Fibroblast of the aortic adventitia (primary cell): ENCODE measurements at places on chromosomes 5 and 9.
A peak's percentile ranks its signal among the peaks of the same experiment; 100 is the strongest.

DNA sequence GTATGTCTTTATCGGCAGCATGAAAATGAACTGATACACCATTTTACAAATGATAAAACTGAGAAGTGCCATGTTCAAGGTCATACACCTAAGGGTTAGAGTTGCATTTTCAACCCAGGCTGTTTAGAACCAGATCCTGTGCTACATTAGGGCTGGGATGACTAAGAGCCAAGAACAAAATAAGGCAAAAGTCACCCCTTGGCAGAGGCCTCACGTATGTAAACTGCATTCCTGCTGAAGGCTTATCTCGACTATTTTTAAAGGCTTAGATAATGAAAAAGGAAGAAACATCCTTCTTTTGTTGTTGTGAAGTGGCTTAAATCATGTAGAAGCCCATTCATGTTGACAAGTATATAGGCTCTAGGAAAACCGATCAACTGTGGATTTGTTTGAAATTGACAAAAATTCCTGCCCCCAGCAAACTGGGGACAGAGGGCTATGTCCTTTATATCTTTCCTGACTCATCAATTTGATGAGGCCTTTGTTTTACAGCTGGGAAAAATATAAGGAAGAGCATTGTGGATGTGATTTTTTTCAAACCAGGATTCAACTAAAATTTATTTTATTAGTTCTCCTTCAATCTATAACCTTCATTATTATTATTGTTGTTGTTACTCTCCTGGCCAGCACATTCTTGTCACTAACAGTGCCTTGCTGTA lies 196.5 kb downstream of the SNX18 start:
- peak; percentile 93 for DNase-seq

DNA sequence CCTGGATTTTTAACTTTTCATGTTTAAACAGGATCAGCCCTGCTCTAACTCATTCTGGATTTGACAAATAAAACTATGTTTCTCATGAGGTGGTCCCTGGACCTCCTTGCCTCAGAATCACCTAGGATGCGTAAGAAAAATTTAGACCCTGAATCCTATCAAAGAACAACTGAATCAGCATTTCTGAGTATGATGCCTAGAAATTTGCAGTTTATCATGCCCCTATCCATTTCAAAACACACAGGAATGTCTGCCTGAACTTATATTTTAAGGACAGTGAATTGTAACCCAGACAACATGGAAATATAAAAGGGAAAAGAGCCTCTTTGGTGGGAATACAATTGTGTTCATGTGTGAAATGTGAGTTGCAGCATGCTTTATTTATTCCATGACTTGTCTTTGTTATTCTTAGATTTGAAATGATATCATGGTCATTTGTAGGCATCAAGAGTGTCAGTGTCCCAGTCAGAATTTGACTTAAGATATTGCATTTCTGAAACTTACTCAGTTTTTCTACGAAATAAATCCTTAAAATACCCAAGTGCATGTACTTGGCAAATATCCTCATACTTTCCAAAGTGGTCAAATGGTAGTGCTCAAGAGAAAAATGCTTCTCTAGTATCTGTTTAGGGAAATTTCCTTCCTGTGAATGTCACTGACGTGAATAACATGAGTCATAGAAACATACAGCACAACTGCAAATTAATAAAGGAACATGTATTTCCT lies 144.3 kb downstream of the GIN1 start:
- peak; percentile 68 for DNase-seq

DNA sequence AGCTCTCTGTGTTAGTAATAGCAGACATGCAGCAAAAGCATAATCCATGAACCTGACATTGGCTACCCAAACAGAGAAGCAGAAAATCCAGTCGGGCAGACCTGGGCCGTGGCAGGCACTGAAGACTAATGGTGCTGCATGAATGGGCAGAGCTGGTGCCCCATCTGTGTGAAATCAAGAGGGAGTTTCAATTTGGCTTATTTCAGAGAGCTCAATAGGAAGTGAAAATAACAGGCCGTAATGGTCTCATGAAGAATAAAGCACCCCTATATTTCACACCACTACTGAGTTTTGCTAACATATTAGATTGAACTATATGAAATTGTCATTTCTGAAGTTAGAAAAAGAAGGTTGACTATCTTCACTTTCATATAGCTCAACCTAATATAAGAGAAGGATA lies 149.7 kb downstream of the ENC1 start:
- no peak for DNase-seq

DNA sequence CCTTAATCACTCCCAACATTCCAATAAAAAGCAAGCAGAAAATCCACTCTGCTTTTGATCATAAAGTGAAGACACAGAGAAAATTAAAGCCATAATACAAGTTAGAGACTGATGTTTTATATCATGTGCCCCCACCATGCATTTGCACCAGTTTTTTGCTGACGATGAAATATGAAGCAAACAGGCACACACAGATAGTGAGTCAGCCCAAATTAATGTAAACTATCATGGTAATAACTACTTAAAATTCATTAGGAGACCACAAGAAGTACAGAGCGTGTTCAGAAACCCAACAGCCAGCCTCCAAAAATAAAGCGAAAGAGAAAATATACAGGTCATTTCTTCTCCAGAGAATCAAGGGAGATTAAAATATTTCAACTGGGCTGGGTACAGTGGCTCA lies 46.4 kb upstream of the KDM4C start:
- DNase-seq: peak; percentile 19

GRCh38 chr5:178545941-178546674 lies 44.1 kb downstream of the COL23A1 start:
- DNase-seq: no peak

- no peak for DNase-seq
These were observed 6.9 kb downstream of the TNFSF15 start for GRCh38 chr9:114798780-114799427.

DNA sequence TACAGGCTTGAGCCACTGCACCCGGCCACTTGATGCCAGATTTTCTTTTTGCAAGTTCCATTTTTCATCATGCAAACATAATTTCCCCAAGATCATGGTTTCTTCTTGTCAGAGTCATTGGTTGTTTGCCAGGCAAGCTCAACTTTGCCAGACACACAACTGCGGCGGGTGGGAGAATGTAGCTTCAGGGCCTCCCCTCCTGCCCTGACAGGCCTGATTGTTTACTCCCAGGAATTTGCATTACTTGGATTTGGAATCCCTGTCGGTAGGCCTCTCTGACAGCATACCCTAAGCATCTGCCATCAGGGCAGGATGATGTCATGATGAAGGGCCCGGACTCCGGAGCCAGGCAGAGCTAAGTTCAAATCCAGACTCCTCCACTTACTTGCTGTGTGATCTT lies 15.1 kb downstream of the RPS14 start:
- DNase-seq: peak; percentile 86

GRCh38 chr9:30937106-30937505 lies 1447.3 kb upstream of the ACO1 start:
- no peak for DNase-seq

- peak; percentile 68 for DNase-seq
These were observed 107.1 kb downstream of the PALM2AKAP2 start for GRCh38 chr9:109887079-109887478.

DNA sequence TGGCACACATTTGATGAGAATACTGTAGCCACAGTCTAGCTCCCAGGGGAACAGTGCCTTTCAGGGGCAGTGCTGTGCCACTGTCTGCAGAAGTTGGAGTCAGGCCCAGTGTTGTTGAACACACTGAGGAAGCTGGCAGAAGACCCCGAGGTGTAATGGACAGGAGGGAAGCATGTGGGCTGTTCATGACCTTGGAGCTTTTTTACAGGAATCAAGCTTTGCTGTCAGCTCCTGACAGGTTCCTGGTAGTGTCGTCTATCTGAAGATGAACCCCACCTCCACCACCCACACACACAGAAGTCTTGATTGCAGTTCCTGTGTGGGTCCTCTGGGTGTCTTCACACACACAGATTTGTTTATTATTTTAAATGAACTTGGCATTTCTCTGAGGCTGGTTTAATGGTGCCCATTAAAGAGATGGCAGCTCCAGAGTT lies 40.3 kb upstream of the TNFAIP8 start:
- DNase-seq: peak; percentile 14

- peak; percentile 92 for DNase-seq
These were observed 13.0 kb downstream of the CXXC5 start for GRCh38 chr5:139660923-139661814.

DNA sequence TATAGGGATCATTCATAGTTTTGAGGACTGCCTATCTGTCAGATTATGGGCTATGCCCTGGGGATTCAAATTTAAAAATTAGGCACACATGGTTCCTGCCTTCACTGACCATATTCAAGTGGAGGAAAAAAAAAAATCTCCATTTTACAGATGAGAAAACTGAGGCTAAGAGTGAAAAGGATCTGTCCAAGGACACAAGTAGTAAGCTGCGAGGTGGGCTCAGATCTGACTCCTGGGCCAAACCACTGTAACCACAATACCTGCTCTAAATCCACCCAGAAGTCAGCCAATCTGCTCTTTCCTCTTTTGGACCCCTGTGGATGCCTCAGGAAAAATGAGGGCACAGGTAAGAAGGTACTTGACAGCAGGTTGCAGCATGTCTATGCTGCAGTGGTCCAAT lies 2.8 kb upstream of the TOR1A start:
- no peak for DNase-seq

DNA sequence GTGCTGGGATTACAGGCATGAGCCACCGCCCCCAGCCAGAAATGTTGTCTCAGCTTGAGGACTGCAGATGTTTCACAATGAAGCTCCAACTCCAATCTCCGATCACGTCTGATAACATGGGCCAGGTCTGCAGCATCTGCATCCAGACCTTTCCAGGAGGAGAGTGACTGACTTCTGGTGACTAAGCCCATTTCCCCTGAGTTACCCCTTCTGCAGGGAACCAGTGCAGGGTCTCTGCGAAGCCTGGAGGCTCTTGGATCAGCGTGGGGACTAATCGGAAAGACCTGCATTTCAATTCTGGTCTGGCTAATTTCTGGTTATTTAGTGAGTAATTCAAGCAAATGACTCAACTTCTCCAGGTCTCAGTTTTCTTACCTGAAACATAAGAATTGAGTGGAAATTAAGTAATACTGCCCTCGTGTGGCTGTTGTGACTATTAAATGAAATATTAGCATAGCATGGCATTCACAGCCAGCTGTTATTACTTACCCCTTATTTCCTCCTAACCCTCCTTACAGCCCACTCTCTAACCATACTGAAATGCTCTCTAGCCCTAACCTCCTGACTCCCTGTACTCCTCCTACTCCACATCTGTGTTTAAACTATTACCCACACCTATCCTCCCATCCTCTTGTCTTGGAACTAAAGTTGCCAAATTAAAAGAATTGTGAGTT lies 2.2 kb upstream of the GNPDA1 start:
- peak; percentile 68 for DNase-seq

DNA sequence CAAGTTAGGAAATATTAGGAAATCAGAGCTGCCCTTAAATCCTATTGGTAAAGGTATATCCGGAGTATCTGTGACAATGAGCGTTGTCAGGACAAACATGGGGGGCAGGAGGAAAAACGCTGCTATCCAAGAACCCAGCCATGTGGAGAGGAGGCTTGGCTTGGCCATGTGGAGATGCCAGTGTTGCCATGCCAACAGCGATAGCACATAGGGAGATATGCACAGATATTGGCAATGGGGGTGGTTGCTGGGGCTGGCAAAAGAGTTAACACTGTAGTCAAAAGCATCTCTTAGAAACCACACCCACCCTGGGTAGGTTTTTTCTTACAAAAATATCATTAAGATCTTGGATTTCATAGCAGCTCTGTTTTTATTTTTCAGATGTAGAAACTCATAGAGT lies 106.4 kb upstream of the ASTN2 start:
- DNase-seq: no peak

GRCh38 chr5:162372256-162372655 lies 304.7 kb downstream of the GABRG2 start:
- no peak for DNase-seq

GRCh38 chr5:73797132-73797510 lies 171.1 kb downstream of the ARHGEF28 start:
- DNase-seq: peak; percentile 45

DNA sequence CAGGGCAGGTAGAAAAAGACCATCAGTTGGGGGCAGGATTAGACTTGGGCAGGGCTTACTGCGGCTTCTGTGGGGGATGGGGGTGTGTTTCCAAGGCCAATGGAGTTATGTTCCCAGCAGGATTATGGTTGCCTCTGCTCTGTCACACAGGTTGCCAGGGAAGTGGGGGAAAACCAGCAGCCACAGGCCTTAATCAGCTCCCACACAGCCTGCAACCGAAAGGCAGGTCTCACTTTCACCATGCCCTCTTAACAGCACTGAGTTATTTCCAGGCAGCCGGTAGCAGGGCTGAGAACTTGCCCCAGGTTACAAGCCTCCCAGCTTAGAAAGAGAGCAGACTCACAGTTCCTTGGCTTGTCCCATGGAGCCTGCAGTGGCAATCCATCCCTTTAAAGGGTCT lies 205.5 kb downstream of the FGF10 start:
- DNase-seq: no peak

GRCh38 chr9:133527444-133527920 lies 2.7 kb upstream of the MYMK start:
- peak; percentile 31 for DNase-seq

DNA sequence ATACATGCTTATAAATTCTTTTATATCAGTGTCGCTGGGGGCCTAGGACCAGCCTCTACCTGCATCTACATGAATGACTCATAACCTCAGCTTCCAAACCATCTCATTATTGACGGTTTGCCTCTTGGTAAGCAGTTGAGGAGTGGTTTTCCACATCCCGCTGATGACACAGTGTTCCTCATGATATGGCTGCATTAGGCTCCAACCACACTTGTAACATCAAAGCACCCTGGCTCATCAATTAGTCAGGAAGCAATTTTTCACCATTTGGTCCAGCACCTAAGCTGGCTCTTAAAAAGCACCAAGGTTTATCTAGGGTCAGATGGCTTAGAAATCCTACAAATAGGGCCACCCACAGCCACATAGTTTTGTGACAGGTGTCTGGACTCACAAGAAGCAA lies 402.4 kb downstream of the ARHGEF28 start:
- DNase-seq: no peak

DNA sequence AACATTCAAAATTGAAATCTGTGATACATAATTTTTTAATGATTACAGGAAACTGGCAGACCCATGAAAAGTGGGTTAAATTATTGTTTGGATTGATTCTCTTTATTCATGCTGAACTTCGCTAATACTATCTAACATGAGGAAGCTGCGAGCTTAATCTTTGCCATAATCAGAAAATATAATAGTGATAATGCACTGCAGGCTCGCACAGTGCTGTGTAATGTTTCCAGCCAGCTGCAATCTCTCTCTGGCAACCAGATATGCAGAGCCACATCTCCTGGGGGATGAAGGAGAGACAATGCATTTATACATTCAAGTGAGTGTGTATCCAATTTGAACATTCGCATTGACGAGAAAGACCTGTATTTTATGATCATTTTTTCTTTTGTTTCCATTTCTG lies 669.7 kb upstream of the RGMB start:
- DNase-seq: no peak

GRCh38 chr5:97010606-97011005 lies 74.7 kb downstream of the LNPEP start:
- no peak for DNase-seq

DNA sequence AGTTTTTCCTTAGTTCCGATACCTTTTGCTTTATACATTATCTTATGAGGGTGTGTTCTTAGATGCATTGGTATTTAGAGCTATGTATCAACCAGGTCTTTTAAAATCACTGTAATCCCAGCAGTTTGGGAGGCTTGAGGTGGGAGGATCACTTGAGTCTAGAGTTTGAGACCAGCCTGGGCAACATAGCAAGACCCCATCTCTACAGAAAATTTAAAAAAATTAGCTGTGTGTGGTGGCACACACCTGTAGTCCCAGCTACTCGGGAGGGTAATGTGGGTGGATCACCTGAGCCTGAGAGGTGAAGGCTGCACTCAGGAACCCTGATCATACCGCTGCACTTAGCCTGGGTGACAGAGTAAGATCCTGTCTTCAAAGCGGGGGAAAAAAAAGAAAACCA lies 15.1 kb downstream of the SPIN1 start:
- DNase-seq: no peak
